ENCODE measurements at places on chromosomes 4 and X. TPM values are rescaled to one million over a fixed set of nuclear protein-coding genes. Genes with fewer than 3 reads are reported as not detected.
A peak's percentile ranks its signal among the peaks of the same experiment; 100 is the strongest.

DNA sequence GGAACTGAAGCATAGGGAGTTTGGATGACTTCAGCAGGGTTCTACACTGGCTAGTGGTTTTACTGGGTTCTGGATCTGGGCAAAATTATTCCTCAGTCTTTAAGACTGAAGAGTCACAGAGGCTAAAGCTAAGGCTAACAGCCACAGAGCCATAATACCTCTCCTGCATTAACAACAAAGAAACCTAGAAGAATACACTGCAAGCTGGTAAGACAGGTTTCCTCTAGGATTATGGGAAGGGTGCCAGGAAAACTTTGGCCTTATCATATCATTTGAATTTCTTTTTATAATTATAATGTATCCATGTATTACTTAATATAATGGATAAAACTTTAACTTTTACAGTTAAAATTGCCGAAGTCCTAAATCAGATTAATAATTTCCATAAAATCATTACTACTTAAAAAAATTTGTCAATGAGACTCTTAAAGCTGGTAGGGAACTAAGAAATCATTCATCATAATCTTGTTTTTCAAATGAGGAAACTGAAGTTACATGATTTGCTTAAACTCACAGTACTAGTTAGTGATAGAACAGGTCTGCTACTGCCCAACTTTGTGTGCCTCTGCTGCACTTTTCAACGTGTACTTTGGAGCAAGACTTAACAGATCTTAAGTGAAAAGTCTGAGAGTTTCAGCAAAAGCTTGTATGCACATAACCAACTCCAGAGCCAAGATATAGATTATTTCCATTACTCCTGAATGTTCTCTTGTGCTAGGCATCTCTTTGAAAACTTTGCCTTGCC lies 24.2 kb upstream of the PGRMC2 start:
- no peak overlapping the region for H3K4me3 ChIP-seq
- peak; percentile 52 for DNase-seq
- no peaks in the 10 kb centered on the region for H3K36me3 ChIP-seq

The FAT1 gene
- total RNA-seq: 69.5 TPM

The LRP2BP gene
- 2.1 TPM for total RNA-seq

The FATE1 gene
- not detected for total RNA-seq

DNA sequence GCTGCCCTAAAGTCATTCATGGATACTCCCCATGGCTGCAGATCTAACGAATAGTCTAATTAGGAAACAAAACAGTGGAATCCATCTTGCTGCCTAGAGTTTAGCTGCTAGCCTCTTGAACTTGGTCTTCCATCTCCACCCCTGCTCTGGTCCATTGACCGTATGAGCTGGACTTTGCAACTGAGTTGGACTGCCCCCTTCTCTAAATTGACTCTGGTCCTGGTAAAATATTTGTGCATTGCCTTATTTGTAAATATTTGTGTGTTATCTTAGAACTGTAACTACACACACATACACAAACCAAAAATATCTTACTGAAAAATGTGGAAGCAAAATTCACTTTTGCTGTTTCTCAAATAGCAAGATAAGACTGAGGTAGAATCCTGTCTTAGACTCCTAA lies 181.3 kb downstream of the NWD2 start:
- H3K36me3 ChIP-seq: no peaks in the 10 kb centered on the region
- no peak overlapping the region for H3K4me3 ChIP-seq
- H3K4me1 ChIP-seq: peaks cover 98% of the 10 kb centered on the region
- no peak for DNase-seq
- H3K27me3 ChIP-seq: no peaks in the 10 kb centered on the region
- H3K27ac ChIP-seq: no peak overlapping the region

DNA sequence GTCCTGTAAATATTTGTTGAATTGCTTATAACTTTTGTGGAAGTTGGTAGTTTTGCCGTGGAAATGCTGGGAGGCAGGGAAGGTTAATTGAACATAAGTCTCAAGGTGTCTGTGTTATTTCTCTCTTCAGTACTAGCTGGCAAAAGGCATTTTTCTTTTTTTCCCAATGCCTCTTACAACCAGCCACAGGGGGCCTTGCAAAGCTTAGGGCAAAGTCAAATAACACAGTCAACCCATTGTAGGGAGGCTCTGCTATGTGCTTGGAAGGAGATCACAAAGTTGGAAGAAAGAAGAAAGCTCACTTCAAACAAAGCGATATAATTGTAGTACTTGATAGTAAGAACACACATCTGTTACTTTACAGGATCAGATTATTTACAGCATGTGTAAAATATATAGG lies 802.6 kb downstream of the PDHA2 start:
- no peaks in the 10 kb centered on the region for H3K36me3 ChIP-seq
- no peak for DNase-seq
- H3K27ac ChIP-seq: no peak overlapping the region
- H3K4me1 ChIP-seq: no peaks in the 10 kb centered on the region
- no peaks in the 10 kb centered on the region for H3K27me3 ChIP-seq

- H3K27me3 ChIP-seq: no peaks in the 10 kb centered on the region
- H3K4me3 ChIP-seq: no peak overlapping the region
- no peak overlapping the region for H3K27ac ChIP-seq
- H3K4me1 ChIP-seq: no peaks in the 10 kb centered on the region
These were observed 3.4 kb upstream of the ARR3 start for GRCh38 chrX:70264784-70265183.

The HSFX2 gene
- total RNA-seq: not detected

GRCh38 chr4:72352711-72353110 lies 216.3 kb downstream of the ADAMTS3 start:
- H3K36me3 ChIP-seq: no peaks in the 10 kb centered on the region
- no peaks in the 10 kb centered on the region for H3K4me1 ChIP-seq
- no peak overlapping the region for H3K27ac ChIP-seq
- H3K27me3 ChIP-seq: no peaks in the 10 kb centered on the region
- DNase-seq: no peak
- no peak overlapping the region for H3K4me3 ChIP-seq

DNA sequence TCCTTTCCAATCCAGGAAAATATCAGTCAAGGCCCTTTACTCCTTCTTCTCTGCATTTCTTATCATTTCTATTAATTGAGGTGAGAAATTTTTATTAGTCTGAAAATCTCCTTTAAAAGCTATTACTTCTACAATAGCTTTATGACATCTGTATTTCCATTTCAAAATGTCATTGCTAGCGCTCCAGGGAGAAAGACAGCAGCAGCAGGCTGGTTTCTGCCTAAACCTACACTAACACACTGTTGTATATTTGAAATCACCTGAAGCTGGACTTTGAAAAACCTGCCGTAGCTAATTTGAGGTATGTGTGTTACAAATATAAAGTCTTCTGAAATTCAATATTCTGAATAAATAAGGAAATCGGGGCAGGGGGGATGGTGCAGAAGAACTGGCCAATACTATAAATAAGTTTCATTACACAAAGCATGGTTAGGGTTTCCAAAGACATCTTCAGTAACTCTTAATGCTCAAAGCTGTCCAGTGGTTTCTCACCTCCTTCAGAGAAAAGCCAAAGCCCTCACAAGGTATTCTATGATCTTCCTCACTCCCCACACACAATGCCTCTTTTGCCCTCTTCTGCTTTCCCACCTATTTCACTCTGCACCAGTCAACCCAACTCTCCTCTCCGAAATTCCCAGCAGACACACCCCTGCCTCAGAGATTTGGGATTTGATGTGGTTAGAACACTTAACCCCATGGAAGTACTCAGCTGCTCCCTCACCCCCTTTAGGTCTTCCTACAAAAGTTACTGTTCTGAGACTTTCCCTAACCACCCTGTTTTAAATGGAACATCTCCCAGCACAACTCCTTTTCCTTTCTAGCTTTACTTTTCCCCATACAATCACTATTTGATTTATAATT lies 122.7 kb downstream of the PPP3CA start:
- DNase-seq: no peak
- H3K27ac ChIP-seq: no peak overlapping the region
- H3K36me3 ChIP-seq: no peaks in the 10 kb centered on the region
- H3K4me3 ChIP-seq: no peak overlapping the region

The MTNR1A gene
- total RNA-seq: 1.3 TPM

The CXCL1 gene
- total RNA-seq: 17.1 TPM

The SLC6A14 gene
- under 0.01 TPM for total RNA-seq

DNA sequence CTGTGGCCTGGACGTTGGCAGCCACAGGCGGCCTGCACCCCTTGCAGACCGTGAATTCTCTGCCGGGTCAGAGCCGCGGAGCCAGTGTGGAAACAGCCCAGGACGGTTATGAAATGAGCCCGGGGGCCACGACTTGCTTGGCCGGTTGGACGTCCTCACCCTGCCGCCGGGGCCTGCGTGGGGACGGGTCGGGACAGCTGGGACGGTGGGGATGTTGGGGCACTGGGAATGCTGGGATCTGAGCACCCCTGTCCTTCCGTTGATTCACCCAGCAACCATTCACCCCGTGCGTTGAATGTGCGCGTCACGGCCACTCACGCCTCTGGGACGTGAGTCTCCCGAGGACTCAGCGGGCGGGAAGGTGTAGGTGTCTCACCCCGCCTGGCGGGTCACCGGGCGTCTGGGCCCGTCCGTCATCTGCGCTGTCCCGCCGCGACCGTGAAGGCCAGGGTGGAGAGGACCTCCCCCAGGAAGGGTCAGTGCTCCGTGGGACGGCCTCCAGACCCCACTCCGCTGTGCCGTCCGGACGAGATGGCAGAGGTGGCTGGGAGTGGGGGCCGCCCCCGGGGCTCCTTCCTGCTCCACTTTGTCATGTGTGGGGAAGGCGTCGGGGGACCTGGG lies 4.5 kb upstream of the PLCXD1 start:
- peaks cover 15% of the 10 kb centered on the region for H3K4me1 ChIP-seq
- no peaks in the 10 kb centered on the region for H3K36me3 ChIP-seq
- peak overlapping the region; percentile 11 for H3K4me3 ChIP-seq
- DNase-seq: peak; percentile 64

DNA sequence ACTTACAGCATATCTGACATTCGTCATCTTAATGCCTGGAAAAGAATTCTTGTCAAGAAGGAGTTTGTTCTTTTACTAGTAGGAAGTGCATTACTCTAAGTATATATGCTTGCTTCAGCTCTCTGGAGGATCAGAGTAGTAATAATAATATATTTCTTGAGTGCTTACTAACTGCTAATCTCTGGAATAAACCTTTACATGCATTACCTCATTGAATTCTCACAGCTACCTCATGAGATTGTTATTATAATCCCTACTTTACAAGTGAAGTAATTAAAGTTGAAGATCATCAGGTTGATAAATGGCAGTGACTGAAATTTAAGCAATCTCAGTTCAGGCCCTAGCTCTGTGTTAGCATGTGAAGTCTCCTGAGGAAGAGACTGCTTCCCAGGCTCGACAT lies 115.0 kb upstream of the PDE5A start:
- H3K36me3 ChIP-seq: no peaks in the 10 kb centered on the region
- no peaks in the 10 kb centered on the region for H3K27me3 ChIP-seq
- H3K4me1 ChIP-seq: no peaks in the 10 kb centered on the region
- H3K27ac ChIP-seq: no peak overlapping the region
- no peak for DNase-seq

DNA sequence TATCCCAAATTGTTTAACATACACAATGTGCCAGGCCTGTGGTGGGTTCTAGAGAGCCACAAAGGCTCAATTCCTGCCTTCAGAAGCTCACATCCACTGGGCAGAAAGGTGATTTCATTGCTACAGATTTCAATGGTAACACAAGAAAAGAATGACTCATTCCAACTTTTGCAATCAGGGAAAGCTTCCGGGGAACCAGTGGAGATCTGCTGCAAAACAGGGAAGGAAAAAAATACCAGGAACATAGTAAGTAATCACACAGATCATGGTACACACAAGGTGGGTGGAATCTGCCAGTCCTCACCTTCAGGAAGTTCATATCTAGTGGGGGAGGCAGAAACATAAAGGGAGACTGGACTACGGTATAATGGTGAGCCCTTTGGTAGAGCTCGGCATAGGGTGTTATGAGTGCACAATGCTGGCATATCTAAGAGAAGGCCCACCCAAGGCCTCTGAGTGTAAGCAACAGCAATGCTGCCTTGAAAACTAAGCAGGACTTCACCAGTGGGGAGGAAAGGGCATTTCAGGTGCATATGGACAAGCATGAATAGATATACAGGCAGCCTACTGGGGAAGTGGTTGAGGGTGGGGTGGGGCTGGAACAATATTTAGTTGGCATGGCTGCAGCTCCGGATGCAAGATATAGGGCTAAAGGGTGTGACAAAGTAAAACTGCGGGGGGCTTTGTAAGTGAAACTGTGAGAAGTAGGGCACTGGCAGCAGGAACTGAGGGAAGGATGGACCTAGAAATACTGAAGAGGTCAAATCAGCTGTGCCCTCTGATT lies 24.2 kb downstream of the GPRIN3 start:
- H3K36me3 ChIP-seq: no peaks in the 10 kb centered on the region
- no peak for DNase-seq
- no peak overlapping the region for H3K4me3 ChIP-seq
- peak overlapping the region; percentile 54 for H3K27ac ChIP-seq
- peaks cover 27% of the 10 kb centered on the region for H3K4me1 ChIP-seq

DNA sequence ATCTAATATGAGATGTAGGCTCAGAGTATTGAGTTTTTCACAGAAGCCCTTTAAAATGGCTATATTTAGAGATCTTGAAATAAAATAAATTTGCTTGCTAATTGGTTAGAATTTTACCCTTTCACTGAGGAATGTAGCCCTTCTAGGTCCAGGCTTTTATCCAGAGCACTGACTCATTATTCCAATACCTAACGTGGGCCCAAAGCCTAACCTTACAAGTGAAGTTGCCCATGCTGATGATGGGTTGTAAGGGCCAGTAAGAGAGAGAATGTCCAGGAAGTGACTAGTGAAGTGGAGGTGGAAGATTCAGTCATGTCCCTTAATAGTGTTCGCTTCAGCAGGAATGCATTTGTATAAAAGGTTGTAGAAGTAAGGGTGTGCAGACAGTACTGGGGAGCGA lies 155.9 kb downstream of the STIM2 start:
- H3K4me3 ChIP-seq: no peak overlapping the region
- no peak overlapping the region for H3K27ac ChIP-seq
- no peaks in the 10 kb centered on the region for H3K27me3 ChIP-seq
- peaks cover 2% of the 10 kb centered on the region for H3K36me3 ChIP-seq

DNA sequence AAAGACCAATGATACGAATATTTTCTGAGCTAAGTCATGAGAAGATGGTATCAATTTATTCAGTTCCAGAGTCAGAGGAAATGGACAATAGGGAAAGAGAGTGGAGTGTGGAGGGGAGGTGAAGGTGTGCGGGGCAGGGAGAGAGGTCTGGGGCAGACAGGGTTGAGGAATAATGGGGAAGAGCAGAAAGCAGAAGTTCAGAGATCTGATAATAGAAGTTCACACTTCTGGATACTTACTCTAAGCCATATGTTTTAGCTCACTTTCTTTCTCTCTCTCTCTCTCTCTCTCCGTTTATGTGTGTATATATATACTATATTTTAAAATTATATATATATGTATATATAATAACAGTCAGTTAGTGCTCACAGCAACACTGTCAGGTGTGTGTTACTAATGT lies 40.4 kb downstream of the FOXR2 start:
- no peaks in the 10 kb centered on the region for H3K27me3 ChIP-seq
- H3K27ac ChIP-seq: no peak overlapping the region

The TBC1D19 gene
- 22.8 TPM for total RNA-seq

The RGN gene
- total RNA-seq: 21.5 TPM

The ITIH6 gene
- total RNA-seq: not detected

DNA sequence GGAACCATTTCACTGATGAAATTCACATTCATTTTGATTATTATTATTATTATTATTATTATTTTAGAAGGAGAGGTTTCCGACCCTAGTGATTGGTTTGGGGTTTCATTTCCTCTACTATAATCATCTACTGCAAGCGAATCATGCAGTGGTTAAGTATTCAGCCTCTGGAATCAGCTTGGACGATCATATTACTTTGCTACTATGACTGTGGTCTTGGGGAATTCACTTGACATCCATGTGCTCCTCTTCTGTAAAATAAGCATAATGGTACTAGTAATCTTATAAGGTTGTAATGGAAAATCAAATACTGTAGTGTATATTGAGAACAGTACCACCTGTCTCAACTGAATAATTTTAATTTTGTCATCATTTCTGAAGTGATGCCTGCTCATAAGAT lies 132.1 kb upstream of the SLC4A4 start:
- DNase-seq: no peak
- H3K27me3 ChIP-seq: no peaks in the 10 kb centered on the region
- H3K4me1 ChIP-seq: peaks cover 3% of the 10 kb centered on the region
- H3K36me3 ChIP-seq: no peaks in the 10 kb centered on the region
- no peak overlapping the region for H3K4me3 ChIP-seq

Measured in body of pancreas (tissue), 4 donors.